ENCODE measurements at places on chromosomes 1 and 21. TPM values are rescaled to one million over a fixed set of nuclear protein-coding genes. Genes with fewer than 3 reads are reported as not detected.

DNA sequence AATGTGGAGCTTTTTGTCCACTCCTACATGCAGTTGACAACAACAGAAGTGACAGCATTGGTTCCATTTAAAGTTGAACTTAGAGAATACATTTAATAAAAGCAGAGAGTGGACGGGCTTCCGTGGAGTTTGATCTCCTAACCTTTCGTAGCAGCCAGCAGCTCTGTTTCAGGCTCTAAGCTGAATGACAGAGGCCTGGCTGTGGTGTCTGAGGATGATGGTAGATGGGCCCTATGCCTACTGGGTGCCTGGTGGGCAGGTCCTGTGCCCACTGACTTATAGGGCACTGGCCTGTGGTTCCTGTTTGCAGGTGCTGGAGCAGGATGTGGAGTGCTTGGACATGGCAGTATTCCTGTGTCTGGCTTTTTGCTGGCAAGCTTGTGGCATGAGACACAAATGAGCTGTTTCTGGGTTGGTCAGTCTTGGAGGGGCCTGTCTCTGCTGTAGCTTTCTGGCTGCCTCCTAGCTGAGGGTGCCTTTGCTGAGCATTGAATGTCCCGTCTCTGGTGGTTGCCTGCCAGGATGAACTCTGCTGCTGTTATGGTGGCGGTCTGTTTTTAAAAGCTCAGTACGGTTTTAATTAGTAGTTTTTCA, 54.6 kb downstream of the PRDM2 start:
- DNase-seq = no peak

- no peak for DNase-seq
Observed at GRCh38 chr1:204545881-204546280, 29.7 kb downstream of the MDM4 start.

- DNase-seq = no peak
Observed at GRCh38 chr1:200131551-200132125, 104.1 kb downstream of the NR5A2 start.

C1orf94 gene
- total RNA-seq = not detected

All from natural killer cell treated with Interleukin-12 subunit alpha and Interleukin-12 subunit beta and Interleukin-15 and Interleukin-18, amount 100 ng/mL, for 72 hours (primary cell).